ENCODE measurements at places on chromosomes 5 and 9.

DNA sequence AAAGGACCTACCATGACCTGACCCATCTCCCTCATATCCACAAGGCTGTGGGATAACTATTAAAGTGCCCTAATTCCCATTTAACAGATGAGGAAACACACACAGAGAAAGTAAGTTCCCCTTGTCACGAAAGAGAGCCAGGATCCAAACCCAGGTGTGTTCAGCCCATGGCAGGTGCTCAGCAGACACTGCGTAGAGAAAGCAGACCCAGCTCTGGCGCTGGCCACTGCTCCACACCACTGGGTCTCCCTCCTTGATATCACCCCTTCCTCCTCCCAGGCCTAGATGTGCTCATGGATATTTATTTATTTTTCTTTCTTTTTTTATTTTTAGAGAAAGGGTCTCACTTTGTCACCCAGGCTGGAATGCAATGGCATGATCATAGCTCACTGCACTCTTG, 24.0 kb upstream of the CORO2A start:
- no peak for DNase-seq

GRCh38 chr9:83979812-83980394, at the start of gene HNRNPK:
HNRNPK (minus strand) TSS chr9:83980215; CDS start chr9:83978252, 1,963 bp downstream.
- DNase-seq, result peak; percentile 99

GRCh38 chr5:123455095-123455494, 31.9 kb upstream of the CEP120 start:
- DNase-seq, result no peak

- DNase-seq, result no peak
These were observed 45.8 kb upstream of the STK32A start for GRCh38 chr5:147189109-147189424.

DNA sequence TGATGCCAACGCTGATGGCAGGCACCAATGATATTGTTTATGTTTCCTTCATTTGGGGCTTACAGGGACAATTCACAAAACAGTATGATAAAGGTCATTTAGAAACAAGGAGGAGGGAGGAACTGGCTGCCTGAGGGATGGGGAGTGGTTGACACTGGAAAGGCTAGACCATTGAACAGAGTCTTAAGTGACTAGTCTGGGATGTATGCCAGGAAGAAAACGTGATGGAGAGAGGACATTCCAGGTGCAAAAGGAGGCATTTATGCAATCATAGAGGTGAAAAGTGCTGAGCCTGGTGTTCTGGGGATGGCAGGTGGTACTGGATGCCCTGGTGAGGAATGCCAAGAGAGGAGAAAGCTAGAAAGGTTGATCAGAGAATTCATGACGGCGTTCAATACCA, 153.4 kb downstream of the ZNF462 start:
- DNase-seq, result no peak

DNA sequence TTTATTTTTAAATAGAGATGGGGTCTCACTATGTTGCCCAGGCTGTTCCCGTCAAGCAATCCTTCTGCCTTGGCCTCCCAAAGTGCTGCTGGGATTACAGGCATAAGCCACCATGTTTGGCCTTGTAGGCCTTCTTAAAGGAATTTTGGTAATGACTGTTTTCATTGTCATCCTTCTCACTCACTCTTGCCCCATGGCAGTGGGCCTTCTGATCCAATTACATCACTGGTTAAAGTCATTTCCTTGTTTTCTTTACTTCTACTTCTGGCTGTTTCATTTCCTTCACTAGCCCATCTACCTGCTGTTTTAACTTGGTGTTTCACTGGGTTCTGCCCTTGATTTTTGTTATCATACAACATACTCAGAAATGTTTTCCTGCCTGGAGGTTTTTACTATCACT, 20.1 kb upstream of the NIM1K start:
- DNase-seq, result no peak

DNA sequence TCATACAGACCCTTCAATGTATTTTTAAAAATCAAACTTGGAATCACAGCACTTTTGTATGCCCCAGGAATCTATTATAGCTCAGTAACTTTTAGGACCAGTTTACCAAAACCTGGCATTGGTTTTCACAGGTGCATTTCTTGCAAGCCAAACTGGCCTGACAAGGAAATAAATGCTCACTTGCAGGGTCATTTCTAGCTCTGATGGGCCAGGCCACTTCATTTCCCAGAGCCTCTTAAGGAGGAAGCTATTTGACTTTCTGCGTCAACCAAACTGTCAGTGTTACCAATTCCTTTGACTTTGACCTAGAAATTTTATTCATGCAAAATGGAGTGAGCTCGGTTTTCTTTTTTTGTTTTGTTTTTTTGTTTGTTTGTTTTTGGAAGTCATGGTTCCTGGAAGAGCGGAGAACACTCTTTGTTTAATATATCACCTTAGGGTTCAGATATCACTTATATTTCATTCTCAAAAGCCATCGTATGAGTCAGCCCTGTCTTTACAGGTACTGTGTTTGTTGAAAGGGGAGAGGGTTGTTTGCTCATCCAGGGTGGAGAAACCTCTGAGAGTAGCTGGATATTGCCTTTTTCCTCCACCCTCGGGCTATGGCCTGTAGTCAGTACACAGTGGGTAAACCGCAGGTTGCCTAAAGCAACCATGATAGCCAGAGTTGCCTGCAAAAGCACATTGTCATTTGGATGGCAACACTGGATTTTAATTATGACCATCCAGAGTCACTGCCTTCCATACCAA, 58.9 kb downstream of the GNA14 start:
- DNase-seq, result no peak

- DNase-seq, result no peak
These were observed 29.3 kb downstream of the TUT7 start for GRCh38 chr9:86324901-86325300.

GRCh38 chr5:59562756-59563389, 330.7 kb downstream of the PDE4D start:
- DNase-seq, result no peak

DNA sequence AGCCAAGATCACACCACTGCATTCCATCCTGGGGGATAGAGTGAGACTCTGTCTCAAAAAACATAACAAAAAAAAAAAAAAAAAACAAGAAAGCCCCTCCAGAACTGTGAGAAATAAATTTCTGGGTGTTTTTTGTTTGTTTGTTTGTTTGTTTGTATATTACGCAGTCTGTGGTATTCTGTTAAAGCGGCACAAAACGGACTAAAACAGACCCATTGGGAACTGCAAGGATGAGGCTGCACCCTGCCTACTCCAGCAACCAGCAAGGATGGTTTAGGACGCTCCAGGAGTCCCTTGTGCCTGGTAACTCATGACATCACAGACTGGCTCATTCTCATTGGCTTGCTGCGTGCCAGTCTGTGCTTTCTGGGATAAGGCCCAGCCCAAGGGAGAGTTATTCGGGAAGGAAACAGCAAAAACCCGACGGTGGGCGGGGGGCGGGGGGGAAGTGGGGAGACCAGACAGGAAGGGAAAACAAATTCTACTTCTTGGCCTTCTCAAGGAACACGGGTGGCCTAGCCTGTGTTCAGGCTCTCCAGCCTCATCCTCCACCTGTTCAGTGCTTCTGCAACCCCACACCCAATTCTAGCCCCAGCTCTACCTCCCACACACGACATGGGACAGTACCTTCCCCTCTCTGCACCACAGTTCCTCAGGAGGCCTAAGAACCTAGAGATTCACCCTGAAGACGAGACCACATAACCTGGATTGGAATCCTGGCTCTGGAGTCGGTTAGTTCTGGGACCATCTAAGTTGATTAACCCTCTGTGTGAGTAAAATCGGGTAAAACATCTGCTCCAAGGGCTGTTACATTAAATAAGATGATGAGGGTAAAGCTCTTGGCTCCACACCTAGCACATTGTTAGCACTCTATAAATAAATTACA, 2.8 kb downstream of the CD74 start:
- no peak for DNase-seq

DNA sequence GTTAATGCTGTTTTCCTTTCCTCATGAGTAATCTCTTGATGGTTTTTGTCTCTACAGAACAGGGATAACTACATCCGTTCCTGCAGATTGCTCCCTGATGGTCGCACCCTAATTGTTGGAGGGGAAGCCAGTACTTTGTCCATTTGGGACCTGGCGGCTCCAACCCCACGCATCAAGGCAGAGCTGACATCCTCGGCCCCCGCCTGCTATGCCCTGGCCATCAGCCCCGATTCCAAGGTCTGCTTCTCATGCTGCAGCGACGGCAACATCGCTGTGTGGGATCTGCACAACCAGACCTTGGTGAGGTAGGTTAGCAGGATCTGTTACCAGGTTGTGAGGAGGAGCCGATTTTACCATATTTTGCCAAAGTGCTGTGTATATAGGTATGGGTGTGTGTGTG, 148.2 kb downstream of the TLE4 start:
- DNase-seq, result no peak

DNA sequence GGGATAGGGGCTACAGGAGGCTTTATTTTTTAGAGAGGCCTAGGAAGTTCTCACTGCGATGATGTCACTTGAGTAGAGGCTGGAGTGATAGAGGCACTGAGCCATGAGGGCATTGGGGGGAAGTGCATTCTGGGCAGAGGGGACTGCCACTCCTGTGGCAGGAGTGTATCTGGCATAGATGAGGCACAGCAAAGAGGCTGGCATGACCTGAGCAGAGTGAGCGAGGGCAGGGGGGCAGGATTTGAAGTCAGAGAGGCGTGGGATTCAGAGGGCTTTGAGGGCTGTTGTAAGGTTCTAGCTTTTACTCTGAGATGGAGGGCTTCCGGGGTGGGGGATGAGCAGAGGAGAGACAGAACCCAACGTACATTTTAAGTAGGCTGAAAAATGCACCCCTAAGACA, 91.9 kb upstream of the SH3PXD2B start:
- no peak for DNase-seq

DNA sequence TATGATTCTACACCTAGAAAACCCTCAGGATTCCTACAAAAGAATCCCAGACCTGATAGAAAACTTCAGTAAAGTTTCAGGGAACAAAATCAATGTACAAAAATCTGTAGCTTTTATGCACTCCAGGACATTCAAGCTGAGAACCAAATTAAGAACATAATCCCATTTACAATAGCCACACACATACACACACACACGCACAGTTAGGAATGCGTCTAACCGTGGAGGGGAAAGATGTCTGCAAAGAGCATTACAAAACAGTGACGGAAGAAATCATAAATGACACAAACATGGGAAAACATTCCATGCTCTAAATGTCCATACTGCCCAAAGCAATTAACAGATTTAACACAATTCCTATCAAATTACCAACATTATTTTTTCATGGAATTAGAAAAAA, 51.4 kb upstream of the CAST start:
- no peak for DNase-seq

DNA sequence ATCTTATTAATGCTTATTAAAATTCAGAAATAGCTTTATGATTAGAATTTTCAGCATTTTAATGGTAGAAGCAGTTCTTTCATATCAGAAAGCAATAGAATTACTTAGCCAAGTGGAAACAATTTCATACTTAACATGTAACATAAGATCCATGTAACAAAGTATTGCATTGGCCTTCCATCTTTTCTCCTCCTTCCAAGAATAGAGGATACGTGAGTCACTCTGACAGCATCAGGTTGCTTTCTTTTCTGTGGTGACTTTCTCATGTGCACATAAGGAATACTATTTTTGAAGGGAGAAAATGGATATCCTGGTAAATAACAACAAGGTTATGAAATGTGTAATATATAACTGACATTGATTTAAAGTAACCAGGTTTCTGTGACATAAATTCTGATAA, 272.2 kb downstream of the ANXA1 start:
- DNase-seq, result no peak

DNA sequence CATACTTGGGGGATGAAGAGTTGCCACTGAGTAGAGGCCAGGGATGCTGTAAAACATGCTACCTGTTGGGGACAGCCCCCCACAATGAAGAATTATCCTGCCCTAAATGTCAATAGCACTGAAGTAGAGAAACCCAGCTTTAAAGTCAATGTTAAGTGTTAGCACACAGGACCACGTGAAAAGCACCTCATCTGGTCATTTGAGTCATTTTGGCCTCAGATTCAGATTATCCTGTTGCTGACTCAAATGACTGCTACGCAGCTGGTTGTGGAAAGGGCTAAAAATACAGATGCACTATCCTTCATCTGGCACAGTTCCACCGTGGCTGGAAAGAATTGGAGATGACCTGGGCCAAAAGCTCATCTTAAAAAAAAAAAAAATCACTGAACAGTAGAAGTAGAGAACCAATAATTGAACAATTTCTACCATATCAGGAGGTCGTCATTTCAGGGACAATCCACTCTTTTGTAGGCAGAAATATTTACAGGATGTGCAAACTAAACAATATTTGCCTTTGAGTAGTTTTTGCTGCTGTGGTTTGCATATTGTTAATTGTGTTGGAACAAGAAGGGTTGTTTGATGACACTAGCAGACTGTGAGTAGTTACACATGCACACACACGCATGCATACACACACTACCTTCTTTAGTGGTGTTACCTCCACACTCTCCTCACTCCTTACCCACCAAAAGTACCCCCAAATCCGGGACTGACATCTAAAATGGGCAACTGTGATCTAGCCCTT, 195.3 kb upstream of the KLF9 start:
- no peak for DNase-seq

DNA sequence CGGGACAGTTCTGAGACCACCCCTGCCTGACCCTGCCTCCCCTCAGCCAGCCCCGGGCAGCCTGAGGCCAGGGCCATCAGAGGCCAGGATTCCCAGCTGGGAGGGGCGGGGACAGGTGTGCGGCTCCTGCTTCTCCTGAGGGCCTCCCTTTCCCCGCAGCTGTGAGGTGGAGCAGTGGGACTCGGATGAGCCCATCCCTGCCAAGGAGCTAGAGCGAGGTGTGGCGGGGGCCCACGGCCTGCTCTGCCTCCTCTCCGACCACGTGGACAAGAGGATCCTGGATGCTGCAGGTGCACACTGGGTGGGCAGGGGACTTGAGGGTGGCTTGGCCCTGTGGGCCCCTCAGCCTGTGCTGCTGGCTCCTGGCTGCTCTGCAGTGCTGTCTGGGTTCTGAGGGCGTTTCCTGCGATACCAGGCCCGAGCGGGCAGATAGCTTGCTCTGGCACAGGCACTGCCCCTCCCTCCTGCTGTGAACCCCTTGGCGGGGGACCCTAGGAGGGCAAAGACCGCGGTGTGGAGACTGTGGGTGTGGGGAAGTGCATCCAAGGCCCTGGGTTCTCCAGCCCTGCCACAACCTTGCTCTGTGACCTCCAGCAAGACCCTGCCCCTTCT, 2.3 kb downstream of the GRHPR start:
- no peak for DNase-seq

DNA sequence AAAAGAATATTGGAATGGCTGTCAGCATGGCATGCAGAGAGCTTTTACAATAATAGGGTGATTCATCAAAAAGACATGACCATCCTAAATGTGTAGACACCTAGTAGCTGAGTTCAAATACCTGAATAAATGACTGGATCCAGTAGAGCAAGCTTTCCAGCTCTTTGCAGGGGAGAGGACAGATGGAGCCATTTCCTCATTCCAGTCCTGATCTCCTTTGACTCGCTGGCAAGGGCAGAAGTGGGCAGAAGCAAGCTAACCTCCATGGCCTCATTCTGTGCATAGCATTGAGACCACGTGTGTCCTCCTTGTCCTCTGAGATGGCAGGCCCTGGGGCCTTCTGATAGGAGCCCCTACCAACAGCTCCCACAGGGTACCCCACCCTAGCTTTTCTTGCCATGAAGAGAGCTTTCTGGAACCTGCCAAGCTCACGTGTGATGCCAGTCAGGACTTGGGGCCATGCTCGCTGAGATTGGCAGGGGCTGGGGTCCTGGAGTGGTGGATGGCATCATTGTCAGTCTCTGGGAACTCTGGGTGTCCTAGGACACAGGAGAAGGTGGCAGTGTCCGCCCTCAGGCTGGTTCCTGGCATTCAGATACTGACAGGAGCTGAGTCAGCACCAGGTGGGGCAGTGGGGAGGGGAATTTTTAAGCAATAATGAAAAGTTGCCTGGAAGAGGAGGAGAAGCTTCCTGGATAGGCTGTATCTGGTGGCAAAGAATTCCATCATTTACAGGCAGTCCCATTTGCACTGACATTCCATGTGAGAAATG, 33.6 kb downstream of the WWC1 start:
- DNase-seq, result no peak

Data from suprapubic skin (tissue), 4 donors.